DMS79 treated with DMSO at 0.1 percent for 48 hours (cell line): ENCODE measurements at places on chromosomes 6 and 20.

DNA sequence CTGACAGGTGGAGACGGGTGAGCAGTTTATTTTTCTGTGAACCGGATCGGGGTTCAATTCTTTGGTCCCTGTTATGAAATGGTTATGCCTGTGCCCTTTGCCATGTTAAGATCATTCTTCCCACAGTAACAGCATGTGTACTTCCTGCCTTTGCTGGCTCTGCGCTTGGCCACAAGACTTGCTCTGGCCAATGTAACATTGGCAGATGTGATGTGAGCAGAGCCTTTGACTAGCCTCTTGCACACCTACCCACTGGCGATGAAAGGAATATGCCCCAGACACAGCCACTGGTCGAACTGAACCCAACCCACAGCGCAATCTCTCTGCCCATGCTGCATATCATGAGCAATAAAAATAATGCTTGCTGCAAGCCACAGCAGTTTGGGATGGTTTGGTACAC lies 31.9 kb downstream of the JAG1 start:
- DNase-seq = no peak

- no peak for DNase-seq
These were observed 288.0 kb upstream of the PLCB4 start for GRCh38 chr20:8780915-8781314.

- DNase-seq = no peak
These were observed 858 bp downstream of the BCAS1 start for GRCh38 chr20:54069501-54069971.

DNA sequence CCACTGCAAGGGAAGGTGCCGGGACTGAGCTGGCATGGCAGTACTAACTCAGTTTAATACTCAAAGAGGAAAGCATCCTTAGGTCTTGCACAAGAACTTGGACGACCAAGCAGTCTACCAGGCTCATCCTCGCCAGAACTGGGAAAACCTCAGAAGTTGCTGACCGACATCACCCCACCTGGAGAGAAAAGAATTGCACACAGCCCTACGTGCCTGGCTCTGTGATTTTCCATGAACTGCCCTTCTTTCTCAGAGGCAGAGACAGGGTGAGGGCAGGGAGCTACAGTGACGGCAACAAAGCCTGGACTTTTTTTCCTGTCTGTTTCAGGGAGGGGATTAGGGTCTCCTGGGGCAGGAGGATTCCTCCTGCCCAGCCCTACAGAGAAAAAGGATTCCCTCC lies 8.0 kb downstream of the JAG1 start:
- no peak for DNase-seq

DNA sequence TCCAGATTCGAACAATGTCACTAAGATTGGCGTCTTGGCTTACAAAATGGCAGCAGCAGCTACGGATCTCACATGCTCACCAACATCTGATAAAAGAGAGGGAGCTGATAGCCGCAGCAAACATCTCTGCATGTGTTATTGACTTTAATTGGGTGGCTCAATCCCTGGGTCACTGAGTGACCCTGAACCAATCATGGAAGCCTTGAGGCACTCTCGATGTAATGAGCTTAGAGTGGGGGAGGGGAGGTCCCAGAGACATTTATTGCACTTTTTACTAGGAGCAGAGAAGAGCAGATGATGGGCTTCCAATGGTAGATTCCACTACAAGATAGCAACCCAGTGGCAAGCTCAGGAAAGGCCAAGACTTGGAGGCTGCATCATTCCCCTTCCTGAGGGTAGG lies 238.7 kb downstream of the BMP7 start:
- no peak for DNase-seq

GRCh38 chr20:9627219-9627618 lies 112.8 kb downstream of the LAMP5 start:
- DNase-seq = no peak

GRCh38 chr20:10653599-10654249 lies 20.1 kb downstream of the JAG1 start:
- DNase-seq = peak; percentile 65

DNA sequence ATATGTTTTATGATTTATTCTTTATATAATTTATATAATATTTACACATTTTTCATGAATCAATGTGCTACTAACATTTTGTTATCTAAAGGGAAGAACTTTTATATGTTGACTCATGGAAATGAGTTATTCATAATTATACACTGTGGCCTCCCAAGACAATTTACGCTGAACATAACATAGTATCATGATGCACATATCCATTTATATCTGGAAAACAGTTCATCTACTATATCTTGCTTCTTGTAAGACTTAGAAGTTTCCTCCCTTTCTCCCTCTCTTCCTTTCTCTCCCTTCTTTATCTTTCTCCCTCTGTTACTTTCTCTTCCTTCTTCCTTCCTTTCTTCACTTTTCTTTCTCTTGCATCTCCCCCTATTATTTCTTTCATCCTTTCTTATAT lies 1.1 kb upstream of the EYS start:
- DNase-seq = no peak

- DNase-seq = no peak
These were observed 79.4 kb downstream of the PLCB4 start for GRCh38 chr20:9148291-9148690.

GRCh38 chr6:139881728-139882211 lies 507.3 kb upstream of the CITED2 start:
- no peak for DNase-seq

GRCh38 chr6:36539814-36540568 lies 7.3 kb downstream of the STK38 start:
- DNase-seq = no peak

DNA sequence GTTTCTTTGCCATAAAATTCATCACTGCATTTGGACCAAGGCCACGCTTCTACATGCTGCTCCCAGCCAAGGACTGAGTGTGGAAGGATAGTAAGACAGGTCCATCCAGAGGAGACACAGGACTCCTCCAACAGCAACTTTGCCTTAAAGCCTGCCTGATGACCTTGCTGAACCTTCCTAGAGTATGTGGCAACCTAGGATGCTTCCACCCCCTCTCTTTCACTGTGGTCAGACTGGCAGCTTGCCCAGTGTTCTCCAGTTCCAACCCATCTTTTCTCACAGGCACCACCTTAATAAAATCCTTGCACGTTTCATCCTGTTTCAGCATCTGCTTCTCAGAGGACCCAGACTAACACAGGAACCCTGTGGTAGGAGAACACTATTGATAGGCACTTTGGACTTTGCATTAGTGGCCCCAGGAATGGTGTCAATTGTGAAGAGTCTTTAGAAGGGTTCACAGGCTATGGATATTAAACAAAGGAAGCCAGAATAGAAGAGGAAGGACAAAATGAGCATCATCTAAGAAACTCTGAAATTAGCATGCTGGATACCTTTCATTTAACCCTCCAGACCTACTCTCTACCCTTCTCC lies 2.4 kb upstream of the PKHD1 start:
- no peak for DNase-seq

DNA sequence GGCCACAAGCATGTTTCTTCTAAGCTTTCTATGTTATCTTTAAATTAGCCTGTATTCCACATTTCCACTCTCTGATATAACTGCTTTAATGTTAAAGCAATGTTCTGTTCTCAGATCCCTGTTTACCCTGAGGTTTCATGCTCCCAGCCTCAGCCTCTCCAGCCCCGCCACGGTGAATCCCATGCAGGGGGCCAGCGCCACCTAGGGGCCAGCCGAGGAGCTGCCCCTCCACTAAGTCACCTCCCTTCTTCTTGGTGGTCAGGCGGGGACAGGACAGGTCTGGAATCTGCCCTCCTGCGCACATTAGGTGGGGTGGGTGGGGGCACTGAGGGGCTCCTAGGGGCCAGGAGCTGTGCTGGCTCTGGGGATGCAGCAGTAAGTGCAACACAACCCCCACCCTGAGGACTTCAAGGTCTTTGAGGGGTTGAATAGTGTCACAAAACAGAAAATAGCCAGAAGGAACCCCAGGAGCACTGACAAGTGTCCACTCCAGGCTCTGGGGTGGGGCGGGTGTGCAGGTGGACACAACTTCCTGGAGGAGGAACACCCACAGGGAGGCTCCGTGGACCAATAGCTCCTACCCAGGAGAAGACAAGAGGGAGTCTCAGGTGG lies 61.6 kb downstream of the RAB44 start:
- peak; percentile 75 for DNase-seq

GRCh38 chr20:5779071-5779900 lies 29.1 kb downstream of the SHLD1 start:
- DNase-seq = no peak

DNA sequence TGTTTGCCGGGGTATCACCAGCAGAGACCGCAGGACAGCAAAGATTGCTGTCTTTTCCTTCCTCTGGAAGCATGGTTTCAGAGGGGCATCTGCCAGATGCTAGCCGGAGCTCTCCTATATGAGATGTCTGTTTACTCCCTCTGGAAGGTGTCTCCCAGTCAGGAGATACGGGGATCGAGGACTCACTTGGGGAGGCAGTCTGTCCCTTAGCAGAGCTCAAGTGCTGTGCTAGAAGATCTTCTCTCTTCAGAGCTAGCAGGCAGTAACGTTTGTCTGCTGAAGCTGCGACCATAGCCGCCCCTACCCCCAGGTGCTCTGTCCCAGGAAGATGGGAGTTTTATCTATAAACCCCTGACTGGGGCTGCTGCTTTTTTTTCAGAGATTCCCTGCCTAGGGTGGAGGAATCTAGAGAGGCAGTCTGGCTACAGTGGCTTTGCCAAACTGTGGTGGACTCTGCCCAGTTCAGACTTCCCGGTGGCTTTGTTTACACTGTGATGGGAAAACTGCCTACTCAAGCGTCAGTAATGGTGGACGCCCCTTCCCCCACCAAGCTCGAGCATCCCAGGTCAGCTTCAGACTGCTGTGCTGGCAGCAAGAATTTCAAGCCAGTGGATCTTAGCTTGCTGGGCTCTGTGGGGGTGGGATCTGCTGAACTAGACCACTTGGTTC lies 133.0 kb upstream of the FLRT3 start:
- no peak for DNase-seq
